CD8-positive, alpha-beta memory T cell (primary cell): ENCODE measurements at places on chromosomes 7 and 10.

- DNase-seq = no peak
These were observed 5.3 kb downstream of the ATXN7L1 start for GRCh38 chr7:105871142-105871541.

GRCh38 chr7:143901332-143901667, 676 bp downstream of the TCAF1 start:
- DNase-seq = no peak

DNA sequence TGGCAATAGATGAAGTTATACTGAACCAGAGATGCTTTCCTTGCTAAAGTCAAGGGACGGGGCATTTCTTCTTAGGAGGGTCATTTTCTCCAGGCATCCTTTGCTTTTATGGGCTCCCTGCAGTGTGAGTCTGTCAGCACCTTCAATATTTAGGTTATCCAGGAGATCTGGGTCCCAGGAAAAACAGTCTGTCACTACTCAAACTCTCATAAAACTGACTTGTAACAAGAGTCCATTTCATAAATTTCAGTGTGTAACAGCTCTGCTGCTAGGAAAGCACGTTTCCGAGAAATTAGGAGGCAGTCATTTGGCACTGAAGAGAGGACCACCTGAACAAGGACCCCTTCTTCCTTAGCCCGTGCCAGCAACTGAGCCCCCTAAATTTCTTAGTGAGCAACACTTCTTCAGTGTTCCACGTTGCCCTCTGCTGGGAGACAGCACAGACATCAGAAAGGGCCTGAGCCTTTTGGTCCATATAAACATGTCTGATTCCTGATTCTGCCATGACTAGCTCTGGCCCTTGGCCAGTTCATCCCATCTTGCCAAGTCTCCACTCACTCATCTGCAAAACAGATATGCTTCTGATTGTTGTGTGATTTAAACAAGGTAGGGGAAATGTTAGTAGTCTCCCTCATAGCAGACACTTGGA, 7.2 kb downstream of the GCC1 start:
- no peak for DNase-seq

DNA sequence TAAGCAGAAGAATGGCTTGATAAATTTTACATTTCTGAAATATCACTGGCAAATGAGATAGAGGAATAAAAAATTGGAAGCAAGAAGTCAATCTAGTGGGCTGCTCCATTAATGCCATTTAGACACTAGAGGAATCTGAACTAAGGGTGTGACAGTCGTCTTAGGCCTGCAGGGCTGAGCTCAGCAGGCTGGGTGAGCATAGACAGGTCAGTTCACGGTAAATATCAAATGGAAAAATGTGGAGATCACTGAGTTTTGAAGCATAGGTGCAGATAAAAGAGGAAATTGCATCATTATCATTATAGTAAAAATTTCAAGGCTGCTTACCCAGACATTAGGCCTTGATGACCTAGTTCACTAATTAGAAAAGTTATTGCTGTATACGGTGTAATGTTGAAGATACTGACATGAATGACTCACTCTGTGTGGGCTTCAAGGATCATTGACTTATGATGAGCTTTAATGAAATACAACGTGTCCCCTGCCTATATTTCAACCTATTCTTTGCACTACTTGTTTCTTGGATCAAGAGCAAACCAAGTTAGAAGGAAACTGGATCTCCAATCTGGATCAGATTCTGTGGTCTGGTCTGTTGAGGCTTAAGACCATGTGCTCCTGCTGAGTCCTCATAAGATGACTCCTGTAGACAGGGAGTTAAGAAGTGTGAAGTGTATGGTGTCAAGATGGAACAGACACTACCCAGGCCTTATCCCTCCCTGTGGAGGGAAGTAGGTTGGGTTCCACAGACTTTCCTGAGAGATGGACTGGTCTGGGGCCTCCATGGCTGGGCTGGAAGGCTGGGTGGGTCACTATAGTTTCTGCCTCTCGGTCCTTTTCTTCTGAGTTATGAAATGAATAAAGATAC, 3.6 kb downstream of the OR2F2 start:
- DNase-seq = no peak

GRCh38 chr10:13499150-13499549, 29.7 kb downstream of the BEND7 start:
- no peak for DNase-seq

DNA sequence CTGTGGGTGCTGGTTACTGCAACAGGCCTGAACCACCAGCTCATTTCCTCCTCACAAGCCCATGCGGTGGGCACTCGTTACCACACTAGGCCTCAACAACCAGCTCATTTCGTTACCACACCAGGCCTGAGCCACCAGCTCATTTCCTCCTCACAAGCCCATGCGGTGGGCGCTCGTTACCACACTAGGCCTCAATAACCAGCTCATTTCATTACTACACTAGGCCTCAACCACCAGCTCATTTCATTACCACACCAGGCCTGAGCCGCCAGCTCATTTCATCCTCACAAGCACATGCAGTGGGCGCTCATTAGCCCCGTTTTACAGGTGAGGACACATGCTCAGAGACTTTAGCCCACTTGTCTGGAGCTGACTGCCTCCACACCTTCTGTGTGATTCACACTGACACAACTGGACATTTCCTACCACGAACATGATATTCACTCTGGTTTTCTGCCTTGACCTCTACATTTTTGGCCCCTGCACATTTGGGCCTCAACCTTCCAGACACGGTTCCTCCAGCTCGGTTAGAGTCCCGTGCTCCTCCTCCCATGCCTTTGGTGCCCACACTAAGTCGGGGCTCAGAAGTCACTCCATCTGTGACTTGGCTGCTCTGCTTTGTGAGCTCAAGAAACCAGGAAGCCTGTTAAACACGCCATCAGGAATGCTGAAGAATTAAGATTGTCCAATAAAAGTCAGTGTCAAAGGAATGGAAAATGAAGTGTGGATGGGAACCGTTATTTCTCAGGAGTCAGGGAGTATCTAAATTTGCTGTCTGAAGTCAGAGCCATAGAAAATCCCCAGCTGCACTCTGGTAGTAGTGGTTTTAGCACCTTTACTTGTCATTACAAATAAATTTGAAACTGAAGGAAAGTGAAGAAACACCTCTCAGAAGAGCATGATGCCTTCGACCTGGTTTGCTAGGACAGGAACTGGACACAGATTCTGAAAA, 55.8 kb upstream of the LANCL2 start:
- peak; percentile 0 for DNase-seq

- DNase-seq = no peak
These were observed 1.6 kb downstream of the PHTF2 start for GRCh38 chr7:77800158-77800557.

GRCh38 chr7:147578196-147578595, 1012.4 kb upstream of the C7orf33 start:
- DNase-seq = no peak

- DNase-seq = no peak
These were observed 166.1 kb upstream of the NRG3 start for GRCh38 chr10:81708929-81709328.

DNA sequence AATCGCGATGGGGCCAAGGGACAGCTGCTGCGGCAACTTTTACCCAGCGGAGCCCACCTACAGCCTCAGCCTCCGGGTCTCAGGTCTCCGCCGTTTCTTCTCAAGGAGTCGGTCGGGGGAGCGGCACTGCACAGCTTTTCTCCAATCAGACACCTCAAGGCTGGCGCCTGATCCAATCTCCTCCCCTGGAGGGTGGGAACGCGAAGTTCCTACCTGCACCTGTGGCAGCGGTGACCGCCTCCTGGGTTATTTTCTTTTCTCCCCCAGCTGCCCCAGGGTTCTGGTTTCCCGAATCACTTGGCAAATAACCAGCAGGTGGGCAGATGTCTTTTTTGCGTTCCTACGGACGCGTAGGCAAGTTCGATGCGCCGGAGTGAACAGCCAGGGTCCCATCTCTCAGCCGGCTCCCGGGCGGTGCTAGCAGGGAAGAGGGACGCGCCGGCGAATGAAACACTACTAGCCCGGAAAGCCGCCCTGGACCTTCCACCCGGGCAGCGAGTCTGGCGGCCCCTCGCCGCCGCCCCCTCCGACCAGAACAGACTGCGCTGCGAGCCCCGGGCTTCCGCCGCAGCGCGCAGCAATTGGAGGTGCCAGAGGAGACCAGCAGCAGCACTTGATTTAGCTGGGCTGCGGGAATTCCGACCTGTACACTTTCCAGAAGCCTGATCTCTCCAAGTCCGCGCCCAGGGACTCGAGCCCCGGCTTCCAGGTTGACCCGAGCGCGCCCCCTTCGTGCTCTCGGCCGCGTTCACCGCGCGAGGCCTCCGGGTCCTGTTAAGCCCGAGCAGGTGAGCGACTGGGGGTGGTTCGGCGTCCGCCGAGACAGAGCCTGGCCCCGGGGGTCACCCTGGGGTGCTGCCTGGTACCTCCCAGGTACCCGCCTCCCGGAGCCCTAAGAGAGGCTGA, at the start of gene PRR15:
TSS of gene PRR15 (plus strand) at position 246 of the 906 bp plus-strand sequence. CDS start 2,495 bp downstream, outside the sequence.
- no peak for DNase-seq

GRCh38 chr7:101953248-101953819, 135.9 kb downstream of the CUX1 start:
- no peak for DNase-seq

DNA sequence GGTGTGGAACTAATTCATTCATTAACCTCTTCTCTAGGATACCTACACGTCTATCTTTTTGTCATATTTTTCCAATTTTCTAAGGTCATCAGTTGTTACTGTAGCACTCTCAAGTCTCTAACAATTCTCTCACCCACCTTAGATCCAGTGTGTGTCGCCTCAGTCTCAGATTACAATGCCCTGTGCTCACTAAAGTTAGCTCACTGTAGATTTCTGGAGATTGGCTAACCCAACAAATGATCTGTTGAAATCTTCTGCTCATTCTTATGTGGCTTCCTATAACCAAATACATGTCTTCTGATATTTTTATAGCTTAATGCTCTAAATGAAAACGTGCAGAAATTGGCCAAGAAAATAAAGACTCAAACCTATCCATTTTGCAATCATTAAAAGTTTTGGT, 142.6 kb downstream of the SLC25A13 start:
- DNase-seq = no peak

GRCh38 chr7:1643270-1644092, 26.6 kb upstream of the ELFN1 start:
- DNase-seq = no peak

GRCh38 chr7:80611779-80612178, 26.7 kb upstream of the CD36 start:
- DNase-seq = no peak

DNA sequence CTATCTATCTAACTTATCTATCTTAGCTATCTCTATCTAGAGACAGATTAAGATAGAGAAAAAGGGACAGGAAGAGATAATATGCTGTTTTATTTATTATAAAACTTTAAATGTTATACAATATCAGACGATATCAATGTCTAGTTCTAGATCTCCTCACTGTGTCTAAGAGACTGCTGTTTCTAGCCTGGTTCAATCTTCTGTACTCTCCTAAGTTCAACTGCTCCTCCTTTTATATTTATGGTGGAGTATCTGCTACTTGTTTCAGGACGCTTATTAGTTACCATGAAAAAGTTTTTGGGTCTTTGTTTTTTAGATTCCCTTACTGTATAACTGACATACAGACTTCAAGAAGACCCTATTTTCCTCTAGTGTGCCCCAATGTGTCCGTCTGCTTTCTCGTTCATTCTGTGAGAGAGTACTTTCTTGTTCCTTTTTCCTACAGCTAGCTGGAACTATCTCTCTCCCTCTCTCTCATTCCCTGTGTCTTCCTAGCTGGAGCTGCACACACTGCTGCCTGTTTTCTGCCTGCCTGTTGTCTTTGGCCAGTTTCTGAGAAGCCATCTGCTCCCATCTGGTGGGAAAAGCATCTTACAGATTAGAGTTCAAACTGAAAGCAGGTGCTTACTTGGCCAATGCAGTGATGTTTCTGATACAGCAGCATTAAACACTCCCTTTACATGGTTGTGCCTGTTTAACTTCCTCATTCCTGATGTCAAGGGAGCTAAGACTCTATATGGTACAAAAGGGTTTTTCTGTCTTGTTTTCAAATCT, 49.4 kb upstream of the ARL4A start:
- no peak for DNase-seq

- DNase-seq = peak; percentile 59
These were observed 94.1 kb downstream of the PRKAG2 start for GRCh38 chr7:151782598-151783448.

DNA sequence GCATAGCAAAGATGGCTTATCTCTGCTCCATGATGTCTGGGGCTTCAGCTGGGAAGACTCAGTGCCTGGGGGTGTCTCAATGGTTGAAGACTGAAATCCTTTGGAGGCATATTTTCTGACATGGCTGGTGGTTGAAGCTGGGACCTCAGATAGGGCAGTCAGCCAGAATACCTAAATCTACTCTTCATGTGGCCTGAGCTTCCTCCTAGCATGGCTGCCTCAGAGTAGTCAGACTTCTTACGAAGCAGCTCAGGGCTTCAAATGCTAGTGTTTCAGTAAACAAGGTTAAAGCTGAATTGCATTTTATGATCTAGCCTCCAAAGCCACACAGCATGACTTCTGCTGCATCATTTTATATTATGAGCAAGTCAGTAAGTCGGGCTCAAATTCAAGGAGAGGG, 2.6 kb upstream of the BRAF start:
- DNase-seq = no peak

GRCh38 chr7:978049-978346, 2.6 kb upstream of the COX19 start:
- DNase-seq = no peak

GRCh38 chr7:37337522-37337921, 111.1 kb downstream of the ELMO1 start:
- no peak for DNase-seq

GRCh38 chr7:99766484-99767099, 17.4 kb downstream of the CYP3A4 start:
- no peak for DNase-seq

GRCh38 chr7:146116521-146117222, at the start of gene CNTNAP2:
Gene CNTNAP2, plus strand, starts transcription at chr7:146116801. Its CDS starts 76 bp downstream, at chr7:146116877.
- DNase-seq = no peak

- no peak for DNase-seq
These were observed 114.5 kb downstream of the GPR37 start for GRCh38 chr7:124651136-124651535.

- DNase-seq = no peak
These were observed 478.5 kb downstream of the RPS24 start for GRCh38 chr10:78512205-78512550.

GRCh38 chr7:80624763-80625162, 13.7 kb upstream of the CD36 start:
- DNase-seq = no peak

GRCh38 chr7:35491233-35491632, 203.7 kb downstream of the HERPUD2 start:
- DNase-seq = no peak

GRCh38 chr7:47807126-47807525, 141.1 kb downstream of the PKD1L1 start:
- DNase-seq = no peak

DNA sequence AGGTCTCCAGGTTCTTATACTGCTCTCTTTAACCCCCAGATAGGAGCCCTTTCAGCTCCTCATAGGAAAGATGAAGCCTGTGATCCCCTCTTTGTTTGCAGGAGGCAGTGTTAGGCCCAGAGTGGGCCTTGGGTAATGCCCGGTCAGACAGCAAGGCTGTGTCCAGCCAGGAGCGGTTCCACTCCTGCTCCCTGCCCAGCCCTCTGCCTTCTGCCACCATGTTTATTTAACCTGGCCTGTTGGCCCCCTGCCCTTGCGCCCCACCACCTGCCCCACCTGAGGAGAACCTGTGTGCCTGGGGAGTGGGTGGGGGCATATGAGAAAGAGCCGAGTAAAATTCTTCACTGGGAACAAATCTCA, 24.3 kb downstream of the CDH23 start:
- no peak for DNase-seq

- no peak for DNase-seq
These were observed 52.6 kb downstream of the HTR7 start for GRCh38 chr10:90805206-90805605.

GRCh38 chr7:135231686-135232085, 2.0 kb upstream of the STRA8 start:
- DNase-seq = no peak
